A375 (cell line): ENCODE measurements at places on chromosomes 13 and 19. TPM values are rescaled to one million over a fixed set of nuclear protein-coding genes. Genes with fewer than 3 reads are reported as not detected.

IGFLR1 gene
- 3.6 and 6.8 TPM in 2 replicates for total RNA-seq

CYP4F2 gene
- 0.26 and 0.42 TPM in 2 replicates for total RNA-seq

ZNF577 gene
- 6.2 and 11.5 TPM in 2 replicates for total RNA-seq

EPSTI1 gene
- 0.72 TPM in 1 of 2 replicates, not detected in the other for total RNA-seq

SMIM44 gene
- not detected in 2 replicates for total RNA-seq

IGSF23 gene
- not detected in 2 replicates for total RNA-seq

COG6 gene
- total RNA-seq, result 11.3 and 22.6 TPM in 2 replicates

FAM83E gene
- 1.8 and 2.0 TPM in 2 replicates for total RNA-seq
